ENCODE measurements at places on chromosomes 7 and 10. TPM values are rescaled to one million over a fixed set of nuclear protein-coding genes. Genes with fewer than 3 reads are reported as not detected.

DNA sequence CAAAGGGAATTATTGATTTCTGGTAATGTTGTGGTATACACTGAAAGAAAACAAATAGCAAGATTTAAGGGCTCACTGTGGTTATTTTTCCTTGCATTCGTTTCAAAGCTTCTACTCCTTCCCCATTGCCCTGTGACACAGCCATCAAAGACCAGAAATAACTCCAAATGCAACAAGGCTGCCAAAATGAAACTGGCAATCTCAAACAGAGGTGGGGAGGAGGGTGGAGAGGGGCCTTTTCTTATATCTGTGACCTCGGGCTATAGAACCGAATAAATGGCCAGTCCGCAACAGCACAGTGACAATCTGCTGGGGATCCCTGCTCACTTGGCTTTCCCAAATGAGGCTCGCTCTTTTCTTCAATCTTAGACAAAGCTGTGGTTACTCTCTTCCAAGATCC is 17.4 kb upstream of the SPOCK2 start:
- no peak for DNase-seq

DNA sequence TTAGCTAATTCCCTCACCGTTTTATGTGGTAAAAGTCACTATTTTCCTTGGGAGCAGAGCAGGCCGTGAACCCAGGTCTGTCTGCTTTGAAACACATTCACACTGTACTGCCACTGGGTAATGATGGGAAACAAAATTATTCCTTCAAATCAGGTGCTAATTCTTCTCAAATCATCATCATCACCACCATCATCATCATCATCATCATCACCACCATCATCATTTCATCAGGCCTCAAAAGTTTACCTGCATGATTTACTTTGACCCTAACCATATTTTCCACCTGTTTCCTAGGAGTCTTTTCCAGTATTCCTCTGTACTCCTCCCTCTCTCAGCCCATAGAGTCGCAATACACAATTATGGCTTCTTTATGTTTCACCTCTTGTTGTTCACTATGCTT is 220.5 kb downstream of the GLI3 start:
- no peak for DNase-seq

DNA sequence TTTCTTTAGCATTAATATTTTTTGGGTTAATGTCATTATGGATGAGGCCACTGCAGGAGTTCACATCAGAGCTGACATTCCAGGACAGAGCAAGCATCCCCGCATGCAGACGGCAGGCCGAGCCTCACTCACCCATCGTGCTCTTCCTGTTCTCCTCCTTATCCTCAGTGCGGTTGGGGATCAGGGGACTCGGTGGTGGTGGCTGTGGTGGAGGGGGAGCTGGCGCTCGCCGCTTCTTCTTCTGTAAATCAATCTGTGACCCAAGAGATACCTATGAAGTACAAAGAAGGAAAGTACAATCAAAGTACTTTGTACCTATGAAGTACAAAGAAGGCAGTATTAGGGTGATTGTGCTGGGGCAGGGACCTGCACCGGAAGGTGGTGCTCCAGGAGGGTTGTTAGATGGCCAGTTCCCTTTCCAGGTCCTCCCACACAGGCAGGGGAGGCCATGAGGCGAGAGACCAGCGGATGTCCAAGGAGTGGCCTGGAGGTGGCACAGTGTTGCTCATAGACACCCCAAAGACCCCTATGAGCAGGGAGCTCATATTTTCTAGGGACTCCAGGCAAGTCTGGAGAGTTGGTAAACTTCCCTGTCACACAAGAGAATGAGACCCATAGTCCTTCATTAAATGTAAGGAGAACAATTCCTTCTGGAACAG is 231.4 kb downstream of the COBL start:
- no peak for DNase-seq

GRCh38 chr7:77157446-77157845 is 35.0 kb downstream of the CCDC146 start:
- DNase-seq = no peak

- DNase-seq = no peak
Measured at GRCh38 chr10:50796693-50797092, 57.0 kb downstream of the ASAH2B start.

Gene SPDYE5
- total RNA-seq = not detected

- DNase-seq = no peak
Measured at GRCh38 chr7:122827763-122828162, 58.5 kb downstream of the CADPS2 start.

DNA sequence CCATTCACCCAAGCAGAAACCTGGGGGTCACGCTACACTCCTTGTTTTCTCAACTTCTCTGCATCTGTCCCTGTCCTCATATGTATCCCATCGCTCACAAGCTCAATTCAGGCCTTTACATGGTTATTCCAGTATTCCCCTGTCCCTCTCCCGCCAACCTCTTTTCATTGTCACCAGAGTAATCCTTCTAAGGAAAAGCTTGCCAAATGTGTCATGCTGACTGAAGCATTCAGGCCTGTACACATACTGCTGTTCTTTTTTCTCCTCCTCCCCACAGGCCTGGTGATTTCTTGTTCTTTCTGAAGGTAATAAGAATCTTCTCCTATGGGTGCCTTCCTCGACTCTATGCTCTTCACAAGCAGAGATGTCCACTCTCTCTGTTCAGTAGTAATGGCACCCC is 282.2 kb downstream of the PHTF2 start:
- DNase-seq = no peak

Gene ABCB1
- 26.1 TPM for total RNA-seq

Gene ADAM22
- total RNA-seq = 2.0 TPM

Gene MSMB
- not detected for total RNA-seq

GRCh38 chr7:45033931-45034290 is 33.9 kb downstream of the CCM2 start:
- DNase-seq = no peak

GRCh38 chr7:69526570-69526969 is 71.7 kb upstream of the AUTS2 start:
- DNase-seq = no peak

- DNase-seq = no peak
Measured at GRCh38 chr10:5933909-5934546, 43.3 kb downstream of the IL15RA start.

DNA sequence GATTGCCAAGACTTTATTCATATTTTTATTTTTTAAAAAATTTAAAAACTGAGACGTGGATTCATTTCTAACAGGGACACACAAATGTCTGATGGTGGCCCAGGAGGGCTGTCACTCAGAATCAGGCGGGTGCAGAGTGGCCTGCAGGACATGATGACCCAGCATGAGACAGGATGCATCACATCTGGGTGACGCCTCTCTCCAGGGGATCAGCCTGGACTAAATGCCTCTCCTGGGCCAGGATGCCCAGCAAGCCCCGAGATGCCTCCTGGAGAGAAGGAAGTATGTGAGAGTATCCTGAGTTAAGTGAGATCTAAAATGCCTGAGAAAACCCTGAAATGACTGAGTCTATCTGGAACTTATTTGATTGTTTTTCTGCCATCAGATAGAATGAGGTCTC is 16.9 kb upstream of the MTURN start:
- no peak for DNase-seq

Gene NPY4R
- total RNA-seq = not detected

DNA sequence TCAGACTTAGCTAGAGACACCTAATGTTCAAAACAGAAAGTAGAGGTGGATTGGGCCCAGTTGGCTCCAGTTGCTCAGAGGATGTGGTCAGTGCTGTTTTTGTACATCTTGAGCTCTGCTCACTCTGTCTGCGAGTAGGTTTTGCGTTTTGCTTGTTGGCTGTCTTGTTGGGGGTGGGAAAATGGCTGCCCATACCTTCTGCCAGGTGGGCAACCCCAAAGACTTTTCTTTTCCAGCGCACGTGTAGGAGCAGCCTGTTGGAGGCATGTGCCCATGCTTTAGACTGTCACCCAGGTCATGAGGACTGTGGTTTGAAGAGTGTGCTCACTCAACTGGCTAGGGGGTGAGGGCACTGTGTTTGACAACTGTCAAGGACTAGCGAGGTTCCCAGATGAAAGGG is 73.9 kb downstream of the KAT6B start:
- DNase-seq = no peak

GRCh38 chr7:105985229-105985628 is 22.2 kb downstream of the CDHR3 start:
- DNase-seq = no peak
